Left ventricle myocardium inferior (tissue), 1 donor: ENCODE measurements at places on chromosomes 3 and 15. TPM values are rescaled to one million over a fixed set of nuclear protein-coding genes. Genes with fewer than 3 reads are reported as not detected.
A peak's percentile ranks its signal among the peaks of the same experiment; 100 is the strongest.

DNA sequence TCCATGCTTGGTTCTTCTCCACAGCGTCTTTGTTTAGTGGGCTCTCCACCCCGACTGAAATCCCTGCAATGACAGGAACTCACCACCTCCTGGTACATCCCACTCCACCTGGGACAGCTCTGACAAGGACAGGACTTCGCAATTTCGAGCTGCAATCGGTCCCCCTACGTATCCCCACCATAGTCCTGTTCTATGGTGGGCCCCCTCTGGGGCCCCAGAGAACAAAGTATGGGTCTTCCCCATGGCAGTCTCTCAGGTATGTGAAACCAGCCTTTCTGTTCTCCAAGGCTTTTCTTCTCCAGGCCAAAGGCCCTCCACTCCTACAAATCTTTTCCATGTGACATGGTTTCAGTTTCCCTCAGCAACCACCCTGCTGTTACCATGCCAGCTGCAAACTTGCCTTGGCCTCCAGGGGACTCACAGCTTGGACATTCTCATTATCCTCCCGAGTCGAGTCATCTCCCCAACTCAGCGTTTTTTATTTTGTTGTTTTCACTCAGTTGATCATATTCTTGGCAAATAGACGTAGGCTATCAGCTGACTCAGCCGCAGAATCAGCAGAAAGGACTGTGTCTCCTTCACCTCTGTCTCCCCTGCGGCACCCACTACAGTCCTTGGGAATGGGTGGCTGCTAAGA is 233.3 kb downstream of the OPA1 start:
- DNase-seq, result no peak

DNA sequence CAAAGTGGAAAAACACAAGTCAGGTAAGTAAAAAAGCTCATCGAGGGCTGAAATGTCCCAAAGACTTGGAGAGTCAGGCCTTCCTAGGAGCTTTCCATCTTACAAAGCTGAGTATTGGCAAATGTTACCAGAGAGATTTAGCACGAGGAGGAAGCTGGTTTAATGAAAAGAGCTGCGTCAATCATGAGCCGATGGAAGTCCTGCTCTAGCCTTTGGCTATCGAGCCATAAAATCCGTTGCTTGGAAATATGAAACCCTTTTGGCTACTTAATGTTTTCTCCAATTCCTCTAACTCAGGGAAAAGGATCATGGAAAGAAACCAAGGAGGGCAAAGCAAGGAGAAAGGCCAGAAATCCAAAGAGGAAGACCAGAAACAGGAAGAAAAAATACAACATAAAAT is 1074.6 kb downstream of the FHIT start:
- no peak for DNase-seq

HAPLN3 gene
- total RNA-seq, result 3.2 TPM

DNA sequence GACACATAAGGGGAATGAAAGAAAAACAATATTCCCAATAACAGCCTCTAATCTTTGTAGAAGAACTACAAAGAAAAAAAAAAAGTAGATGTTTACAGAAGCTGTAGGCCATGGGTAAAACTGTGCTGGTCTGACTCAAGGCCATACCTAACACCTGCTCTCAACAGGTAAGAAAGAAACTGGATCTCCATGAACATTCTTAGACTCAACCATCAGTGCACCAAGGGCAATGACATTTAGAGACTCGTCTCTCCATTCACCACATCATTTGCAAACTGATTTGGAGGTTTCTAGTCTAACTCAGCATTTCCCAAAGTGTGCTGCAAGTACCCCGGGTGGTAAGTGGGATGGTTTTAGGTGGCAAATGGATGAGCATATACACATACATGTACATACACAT is 164.2 kb downstream of the FOXP1 start:
- DNase-seq, result no peak

DNA sequence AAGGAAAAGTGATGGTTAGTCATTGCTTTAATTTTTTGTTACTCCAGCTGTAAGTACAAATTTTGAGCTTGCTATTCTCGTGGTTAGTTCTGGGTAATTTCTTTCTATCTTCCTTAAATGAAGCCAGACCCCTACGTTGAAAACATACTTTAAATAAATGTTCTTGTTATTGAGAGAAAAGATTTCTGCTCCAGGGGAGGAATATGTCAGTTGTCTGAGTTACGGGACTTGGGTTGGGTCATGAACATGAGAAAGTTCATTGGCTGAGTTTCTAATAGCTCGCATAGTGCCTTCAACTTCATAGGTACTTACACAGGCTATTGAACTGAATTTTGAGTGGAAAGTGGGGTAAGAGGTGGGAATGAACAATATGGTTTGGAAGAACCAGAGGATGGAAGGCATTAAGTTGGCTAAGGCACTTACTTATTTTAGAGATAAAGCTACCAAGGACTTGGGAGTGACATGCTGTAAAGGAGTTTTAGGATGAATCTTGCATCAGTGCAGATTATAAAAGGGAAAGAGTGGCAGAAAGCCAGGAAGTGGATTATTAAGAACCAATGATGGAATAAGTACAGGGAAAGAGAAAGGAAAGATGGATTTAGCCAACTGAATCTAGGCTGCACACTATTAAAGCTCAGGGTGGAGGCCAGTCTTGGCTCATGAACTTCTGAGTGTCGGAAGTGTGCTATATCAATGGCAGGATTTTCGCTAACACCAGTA is 1.4 kb downstream of the RPSA start:
- DNase-seq, result no peak

- DNase-seq, result no peak
These were observed 6.5 kb upstream of the CORO2B start for GRCh38 chr15:68572309-68572708.

DNA sequence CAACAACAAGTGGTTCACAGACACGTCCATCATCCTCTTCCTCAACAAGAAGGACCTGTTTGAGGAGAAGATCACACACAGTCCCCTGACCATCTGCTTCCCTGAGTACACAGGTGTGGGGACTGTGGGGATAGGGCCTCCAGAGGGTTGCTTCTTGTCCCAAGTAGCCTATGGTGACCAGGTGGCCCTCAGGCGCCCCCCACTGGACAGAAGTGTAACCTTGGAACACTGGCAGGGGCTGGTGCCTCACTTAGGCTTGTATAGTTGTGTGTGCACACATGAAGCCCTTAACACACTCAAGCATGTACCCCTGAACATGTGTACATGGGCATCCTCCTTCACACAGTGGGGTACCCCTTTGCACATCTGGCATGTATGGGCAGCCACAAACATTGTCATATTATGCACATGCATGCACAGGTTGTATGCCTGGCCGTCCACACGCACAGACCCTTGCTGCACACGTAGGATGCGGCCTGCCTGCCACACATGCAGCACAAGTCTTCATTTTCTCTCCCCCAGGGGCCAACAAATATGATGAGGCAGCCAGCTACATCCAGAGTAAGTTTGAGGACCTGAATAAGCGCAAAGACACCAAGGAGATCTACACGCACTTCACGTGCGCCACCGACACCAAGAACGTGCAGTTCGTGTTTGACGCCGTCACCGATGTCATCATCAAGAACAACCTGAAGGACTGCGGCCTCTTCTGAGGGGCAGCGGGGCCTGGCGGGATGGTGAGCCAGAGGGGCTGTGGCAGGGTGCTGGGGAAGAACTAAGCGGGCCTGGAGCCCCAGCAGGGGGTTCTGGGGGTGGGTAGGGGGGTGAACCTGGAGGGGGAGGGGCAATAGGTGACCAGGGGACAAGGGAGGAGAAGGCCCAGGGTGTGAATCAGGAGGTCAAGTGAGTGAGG is 11.7 kb upstream of the SEMA3B start:
- DNase-seq, result no peak

GRCh38 chr3:159447841-159448240 is 540.8 kb upstream of the IL12A start:
- no peak for DNase-seq

SLC2A2 gene
- not detected for total RNA-seq

GRCh38 chr15:64009798-64010261 is 36.5 kb downstream of the DAPK2 start:
- no peak for DNase-seq

DNA sequence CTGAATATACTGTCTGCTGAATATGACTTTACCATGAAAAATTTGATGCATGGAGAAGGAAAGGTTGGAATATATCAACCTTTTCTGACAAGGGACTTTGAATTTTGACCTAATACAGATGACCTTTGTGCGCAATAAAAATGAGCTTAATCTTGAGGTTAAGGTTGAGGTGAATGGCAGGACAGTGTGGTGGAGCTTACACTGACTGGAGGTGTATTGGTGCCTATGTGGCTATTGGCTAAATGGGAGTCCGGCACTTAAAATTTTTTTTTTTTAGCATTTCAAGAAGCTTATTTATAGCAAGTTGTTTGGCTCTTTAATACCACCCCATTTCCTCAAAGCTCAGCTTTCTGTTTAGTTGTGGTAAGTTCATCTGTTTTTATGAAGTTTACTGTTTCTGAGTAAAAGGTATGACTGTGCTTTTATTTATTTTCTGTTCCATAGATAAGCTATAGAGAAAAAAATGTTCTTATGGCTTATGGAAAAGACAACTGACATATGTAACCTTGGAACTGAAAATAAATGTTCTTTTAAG is 15.2 kb downstream of the CDIN1 start:
- DNase-seq, result no peak

DNA sequence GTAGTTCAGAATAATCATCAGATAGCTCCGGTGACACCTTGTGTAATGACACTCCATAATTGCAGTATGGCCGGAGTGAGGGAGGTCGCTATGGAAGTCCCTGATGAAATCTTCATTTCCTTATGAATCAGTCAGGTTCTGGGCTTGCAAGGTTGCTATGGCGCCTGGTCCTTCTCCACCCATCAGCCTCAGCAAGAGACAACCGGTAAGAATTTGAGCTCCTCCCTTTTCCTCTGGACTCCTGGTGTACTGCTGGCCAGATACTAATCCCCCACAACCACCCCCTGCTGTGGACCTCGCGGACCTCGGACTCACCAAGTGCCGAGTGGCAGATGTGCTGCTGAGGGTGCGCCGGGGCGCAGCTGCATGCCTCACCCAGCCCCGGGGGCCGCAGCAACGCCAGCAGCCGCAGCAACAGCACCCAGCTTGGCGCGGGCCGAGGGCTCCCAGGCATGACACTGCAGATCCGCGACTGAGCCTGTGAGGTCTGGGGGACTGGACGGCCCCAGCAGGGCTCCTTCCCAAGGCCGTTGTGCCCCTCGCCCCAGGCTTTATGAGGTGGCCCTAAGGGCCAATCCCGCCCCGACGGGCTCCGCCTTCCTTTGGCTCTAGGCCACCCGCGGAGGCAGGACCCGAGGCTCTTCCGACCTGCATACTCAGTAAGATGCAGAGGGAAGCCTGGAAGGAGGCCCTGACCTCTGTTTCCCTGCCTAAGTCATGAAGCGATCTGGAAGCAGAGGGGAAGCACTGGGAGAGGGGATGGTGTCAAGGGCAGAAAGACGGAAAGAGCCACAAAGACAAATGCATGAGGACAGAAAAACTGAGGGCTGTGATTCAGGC is at the start of gene TIMP4:
TIMP4 (minus strand) TSS at position 526 of the 840 bp plus-strand sequence; CDS start at position 454, 72 bp downstream.
- DNase-seq, result peak; percentile 62

DNA sequence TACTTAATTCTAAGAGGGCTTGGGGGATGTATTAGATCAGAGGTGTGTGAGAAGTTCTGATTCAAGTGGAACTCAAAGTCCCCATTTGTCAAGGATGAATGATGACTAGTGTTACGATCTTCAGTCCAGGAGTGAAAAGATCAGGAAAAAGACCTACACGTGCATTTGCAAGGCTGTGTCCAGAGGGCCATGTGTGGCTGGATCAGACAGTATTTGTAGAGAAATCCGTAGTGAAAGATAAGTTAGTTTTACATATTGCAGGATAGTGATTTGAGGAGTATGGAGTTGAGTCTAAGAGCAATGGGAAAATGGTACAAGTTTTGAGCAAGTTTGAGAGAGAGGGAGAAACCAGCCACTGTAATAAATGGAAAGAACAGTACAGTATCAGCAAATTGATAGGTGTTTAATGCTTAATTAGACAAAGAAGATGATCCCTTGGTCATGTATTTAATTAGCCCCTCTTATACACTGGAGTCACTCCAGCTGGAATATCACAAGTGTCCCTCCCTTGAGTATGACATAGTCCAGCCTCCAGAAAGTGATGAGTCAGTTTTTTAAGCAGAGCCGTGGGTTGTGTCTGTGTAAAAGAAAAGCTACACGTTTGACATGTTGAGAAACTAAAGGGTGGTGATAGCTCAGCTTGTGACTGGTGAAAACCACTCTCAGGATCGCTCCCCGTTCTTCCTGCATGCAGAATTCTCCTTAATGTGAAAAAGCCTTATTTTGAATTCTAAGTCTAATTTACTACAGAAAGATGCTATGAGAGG is 348.8 kb downstream of the ROBO1 start:
- DNase-seq, result no peak

- DNase-seq, result no peak
These were observed 1165.1 kb downstream of the ROBO2 start for GRCh38 chr3:78204977-78205376.

DNA sequence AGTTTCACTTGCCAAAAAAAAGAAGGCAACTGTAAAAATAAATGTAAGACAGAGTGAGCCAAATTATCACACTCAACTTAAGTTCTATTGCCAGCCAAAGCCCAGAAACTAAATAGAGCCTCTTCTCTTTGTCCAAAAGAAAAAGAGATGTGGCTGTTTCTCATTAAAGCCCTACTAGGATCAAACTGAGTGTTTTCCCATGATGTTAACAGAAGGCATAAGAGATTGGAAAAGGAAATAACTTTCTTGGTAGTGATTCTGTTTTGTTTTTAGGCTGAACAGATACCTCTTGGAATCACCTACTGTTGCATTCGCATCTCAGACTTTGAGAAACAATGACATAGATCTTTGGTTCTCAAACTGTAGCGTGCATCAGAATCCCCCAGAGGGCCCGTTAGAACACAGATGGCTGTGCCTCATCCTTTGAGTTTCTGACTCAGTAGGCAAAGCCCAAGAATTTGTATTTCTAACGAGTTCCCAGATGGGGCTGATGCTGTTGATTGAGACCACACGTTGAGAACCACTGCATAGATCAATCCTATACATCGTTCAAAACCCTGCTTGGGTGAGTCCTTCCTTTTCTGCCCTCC is 42.5 kb upstream of the SRGAP3 start:
- DNase-seq, result no peak

EPHA3 gene
- 3.5 TPM for total RNA-seq

KBTBD13 gene
- total RNA-seq, result 5.2 TPM

- DNase-seq, result no peak
These were observed 17.4 kb upstream of the RTP2 start for GRCh38 chr3:187719628-187720336.

DNA sequence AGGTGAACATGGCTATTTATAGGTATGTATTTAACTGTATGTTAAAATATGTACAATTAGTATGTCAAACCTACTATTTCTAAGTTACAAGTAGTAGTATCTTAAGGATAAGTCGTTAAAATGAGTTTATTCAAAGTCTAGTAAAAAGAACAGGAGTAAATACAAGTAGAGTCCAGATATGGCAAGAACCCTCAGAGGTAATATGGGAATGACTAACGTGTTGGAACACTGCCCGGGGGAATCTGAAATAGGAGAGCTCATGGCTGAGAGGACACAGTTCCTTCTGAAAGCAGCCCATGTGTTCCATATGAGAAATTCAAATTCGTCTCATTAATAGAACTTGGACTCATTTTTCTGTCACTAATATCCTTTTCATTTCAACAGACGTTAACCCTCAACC is 158.8 kb downstream of the CLSTN2 start:
- peak; percentile 33 for DNase-seq

DNA sequence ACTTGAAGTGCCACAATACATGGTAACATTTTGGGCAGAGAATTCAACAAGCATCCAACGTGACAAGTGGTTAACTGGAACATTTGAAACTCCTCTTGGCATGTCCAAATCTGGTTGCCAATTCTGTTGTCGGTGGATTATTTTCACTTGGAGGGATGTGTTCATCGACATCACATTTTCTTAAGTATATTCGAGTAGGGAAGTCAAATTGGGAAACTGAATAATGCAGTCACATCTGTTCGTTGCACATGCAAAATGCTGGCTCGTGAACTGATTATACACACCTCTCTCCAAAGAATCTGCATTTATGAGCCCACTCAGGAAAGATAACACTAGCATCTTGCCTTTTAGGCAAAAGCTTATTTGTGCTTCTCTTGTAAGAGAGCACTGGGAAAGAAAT is 139.7 kb downstream of the LIPC start:
- no peak for DNase-seq
